Activated naive CD4-positive, alpha-beta T cell treated with anti-CD3 and anti-CD28 coated beads for 36 hours (primary cell): ENCODE measurements at places on chromosomes 3 and 15.

- no peak for DNase-seq
These were observed 8.0 kb upstream of the RAD54L2 start for GRCh38 chr3:51530485-51530884.

GRCh38 chr3:6716420-6716819, 144.5 kb upstream of the GRM7 start:
- DNase-seq = no peak

DNA sequence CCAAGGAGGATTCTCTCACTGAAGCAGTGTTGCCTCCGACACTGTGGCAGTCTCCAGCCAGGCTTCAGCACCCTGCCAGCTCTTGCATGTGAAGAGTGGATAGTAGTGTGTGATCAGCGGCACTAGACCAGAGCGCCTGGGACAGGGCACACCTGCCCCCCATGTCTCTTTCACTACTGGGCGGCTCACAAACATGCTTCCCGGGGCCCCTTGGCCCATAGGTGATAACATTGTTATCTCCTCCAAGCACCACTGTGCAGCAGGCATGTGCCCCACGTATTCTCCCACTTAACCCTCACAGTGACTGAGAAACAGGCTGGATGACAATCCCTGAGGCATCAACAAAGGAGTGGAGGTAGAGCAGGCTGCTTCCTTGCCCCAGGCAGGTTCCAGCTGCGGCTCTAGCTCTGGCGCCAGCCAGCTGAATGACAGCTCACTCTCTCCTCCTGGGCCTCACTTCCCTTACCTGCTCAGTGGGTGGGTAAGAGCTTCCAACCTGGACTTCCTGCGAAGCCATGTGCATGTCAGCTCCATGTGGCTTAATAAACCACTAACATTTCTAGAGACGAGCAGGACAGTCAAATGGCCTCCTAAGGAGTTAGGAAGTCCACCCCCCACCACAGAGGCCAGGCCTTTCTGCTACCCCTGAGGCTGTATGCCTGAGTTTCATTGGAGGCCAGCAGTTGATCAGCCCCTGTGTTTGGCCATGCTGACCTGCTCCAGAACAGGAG, 37.8 kb downstream of the KLF13 start:
- peak; percentile 69 for DNase-seq

GRCh38 chr15:36643551-36643950, 64.1 kb downstream of the CDIN1 start:
- DNase-seq = no peak

GRCh38 chr3:168269001-168269400, 173.3 kb upstream of the GOLIM4 start:
- no peak for DNase-seq

DNA sequence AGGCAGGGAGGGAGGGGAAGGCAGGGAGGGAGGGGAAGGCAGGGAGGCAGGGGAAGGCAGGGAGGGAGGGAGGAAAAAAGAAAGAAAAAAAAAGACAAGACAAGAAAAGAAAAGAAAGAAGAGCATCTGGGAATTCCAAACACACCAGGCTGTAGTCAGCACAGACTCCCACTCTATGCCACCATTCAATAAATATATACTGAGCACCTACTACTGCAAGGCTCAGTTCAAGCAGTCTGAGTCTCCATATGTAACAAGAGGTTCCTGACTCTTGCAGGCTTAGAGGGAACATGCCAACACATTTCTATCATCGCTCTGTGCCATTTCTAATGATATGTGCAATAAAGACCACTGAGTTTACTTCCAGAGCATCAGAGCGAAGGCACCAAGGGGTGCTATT, 47.7 kb downstream of the ANXA2 start:
- no peak for DNase-seq

- DNase-seq = no peak
These were observed 908.5 kb upstream of the SEMA6D start for GRCh38 chr15:46808834-46809233.

- no peak for DNase-seq
These were observed 381.1 kb downstream of the OXSM start for GRCh38 chr3:26171006-26171405.

- DNase-seq = no peak
These were observed 63.3 kb upstream of the STT3B start for GRCh38 chr3:31469385-31469784.

GRCh38 chr3:160577556-160578195, 12.3 kb upstream of the KPNA4 start:
- DNase-seq = no peak

- no peak for DNase-seq
These were observed 135.6 kb downstream of the RBMS3 start for GRCh38 chr3:29416514-29416913.

- no peak for DNase-seq
These were observed 30.5 kb upstream of the LIPC start for GRCh38 chr15:58401276-58401675.

- no peak for DNase-seq
These were observed 20.5 kb downstream of the BOC start for GRCh38 chr3:113231827-113232253.

DNA sequence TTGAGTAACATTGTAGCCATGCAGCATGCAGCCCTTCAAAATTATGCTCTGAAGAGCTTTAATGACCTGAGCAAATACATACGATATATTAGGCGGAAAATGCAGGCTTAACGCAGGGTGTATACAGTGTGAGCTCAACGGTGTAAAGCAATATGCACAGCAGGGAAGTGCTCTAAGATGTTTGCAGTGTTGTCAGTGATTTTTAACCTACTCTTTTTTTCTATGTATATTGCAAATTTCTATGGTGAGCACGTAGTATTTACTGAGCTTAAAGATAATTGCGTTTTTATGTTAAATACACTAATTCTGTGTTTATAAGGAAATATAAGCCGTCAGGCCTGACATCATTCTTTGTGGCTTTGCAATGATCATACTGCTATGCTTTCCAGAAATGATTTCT, 42.1 kb downstream of the DGKG start:
- no peak for DNase-seq

DNA sequence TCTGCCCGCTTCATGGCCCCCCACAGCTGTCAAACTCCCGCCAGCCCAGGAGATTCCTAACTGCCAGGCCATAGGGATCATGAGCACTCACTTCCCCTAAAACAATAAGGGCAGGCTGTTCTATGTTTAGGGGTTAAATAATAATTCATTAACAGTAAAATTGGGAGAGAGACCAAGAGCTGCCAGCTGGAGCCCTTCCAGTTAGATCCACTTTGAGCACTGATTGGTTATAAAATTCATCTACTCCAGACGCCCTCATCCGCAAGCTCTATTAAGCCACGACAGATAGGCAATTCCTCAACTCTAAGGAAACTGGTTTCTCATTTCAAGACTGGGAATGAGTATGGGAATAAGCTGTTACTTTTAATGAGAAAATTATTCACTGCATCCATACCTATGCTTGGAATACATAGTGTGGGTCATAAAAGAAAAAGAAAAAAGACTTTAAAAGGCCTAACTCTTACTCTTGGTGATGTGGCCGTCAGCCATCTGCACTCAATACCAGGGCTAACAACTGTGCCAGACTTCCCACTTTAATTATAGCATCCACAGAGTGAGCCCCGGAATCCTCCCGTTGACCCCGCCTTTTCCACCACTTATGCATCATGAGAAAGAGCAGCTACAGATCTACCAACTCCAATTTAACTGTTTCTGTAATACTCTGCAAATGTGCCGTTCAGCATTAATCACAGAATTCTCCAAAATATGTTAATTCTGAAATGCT, 44.5 kb downstream of the IL17RD start:
- no peak for DNase-seq

DNA sequence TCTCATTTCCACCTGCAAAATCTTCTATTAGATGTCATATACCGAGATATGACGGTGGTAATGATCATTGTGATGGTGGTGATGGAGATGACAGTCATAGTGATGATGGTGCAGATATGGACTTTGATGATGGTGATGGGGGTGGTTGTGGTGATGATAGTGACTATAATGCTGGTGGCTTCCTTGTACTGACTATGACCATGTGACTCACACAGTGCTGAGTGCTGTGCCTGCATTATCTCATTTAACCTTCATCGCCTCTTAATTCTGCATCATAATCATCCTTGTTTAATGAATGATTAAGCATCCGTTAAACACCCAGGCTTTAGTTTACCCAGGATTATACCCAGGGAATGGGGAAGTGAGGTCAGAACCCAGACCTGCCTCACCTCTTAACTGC, 331.7 kb downstream of the FEZF2 start:
- DNase-seq = no peak

GRCh38 chr3:193963808-193964516, 172.0 kb upstream of the HES1 start:
- peak; percentile 46 for DNase-seq

DNA sequence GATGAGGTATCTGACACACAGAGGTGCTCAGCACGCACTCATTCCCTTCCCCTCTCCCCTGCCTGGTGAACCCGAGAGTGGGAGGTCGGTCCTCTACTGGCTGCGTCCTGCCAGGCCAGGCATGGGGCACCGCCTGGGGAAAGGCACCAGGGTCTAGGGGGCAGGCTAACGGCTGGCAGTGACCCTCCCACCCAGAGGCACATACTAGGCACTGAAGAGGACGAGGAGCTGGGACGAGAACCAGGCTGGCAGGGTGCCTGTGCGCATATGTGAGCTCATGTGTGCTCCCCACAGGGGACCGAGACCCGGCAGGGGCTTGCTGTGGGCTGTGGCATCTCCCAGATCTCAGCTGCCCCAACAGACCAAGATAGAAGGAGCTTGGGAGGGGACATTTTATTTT, 86.7 kb downstream of the IQSEC1 start:
- no peak for DNase-seq

GRCh38 chr3:24829629-24830229, 335.1 kb upstream of the THRB start:
- no peak for DNase-seq

DNA sequence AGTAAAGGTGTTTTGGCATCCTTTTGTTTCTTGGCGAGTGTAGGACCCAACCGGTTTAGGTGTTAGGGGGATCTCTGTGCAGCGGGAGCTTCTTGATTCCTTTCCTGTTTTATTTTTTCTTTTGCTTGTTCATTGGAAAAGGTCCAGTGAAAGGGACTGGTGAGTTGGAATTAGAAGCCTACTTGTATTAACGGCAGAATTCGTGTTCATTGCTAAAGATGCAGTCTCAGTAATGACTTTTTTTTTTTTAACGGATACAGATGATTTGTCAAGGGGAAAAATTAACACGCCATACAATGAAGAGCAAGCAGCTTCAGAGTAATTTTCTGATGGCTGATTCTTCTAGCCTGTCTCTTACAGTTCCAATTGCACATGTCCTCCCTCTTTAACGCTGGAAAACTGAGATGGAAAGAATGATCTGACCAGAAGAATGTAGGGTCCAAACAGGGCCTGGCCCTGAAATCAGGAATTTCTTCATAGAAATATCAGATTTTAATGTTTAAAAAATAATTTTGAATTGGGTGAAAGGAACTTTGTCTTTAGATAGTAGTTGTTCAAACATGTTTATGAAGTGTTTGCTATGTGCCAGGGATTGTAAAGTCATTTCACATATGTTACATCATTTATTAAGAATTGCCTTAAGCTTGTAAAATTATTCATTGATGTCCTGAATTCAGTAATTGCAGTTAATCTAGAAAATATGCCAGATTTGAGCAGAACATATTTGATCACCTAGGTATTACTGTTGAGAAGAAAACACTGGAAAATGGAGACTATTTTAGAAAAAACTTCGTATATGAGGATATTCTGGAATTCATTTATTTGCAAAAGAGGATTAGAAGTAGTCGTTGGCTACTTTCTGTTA, 1.4 kb downstream of the MAPK6 start:
- peak; percentile 15 for DNase-seq

GRCh38 chr3:16188071-16188470, 13.6 kb downstream of the GALNT15 start:
- DNase-seq = no peak

DNA sequence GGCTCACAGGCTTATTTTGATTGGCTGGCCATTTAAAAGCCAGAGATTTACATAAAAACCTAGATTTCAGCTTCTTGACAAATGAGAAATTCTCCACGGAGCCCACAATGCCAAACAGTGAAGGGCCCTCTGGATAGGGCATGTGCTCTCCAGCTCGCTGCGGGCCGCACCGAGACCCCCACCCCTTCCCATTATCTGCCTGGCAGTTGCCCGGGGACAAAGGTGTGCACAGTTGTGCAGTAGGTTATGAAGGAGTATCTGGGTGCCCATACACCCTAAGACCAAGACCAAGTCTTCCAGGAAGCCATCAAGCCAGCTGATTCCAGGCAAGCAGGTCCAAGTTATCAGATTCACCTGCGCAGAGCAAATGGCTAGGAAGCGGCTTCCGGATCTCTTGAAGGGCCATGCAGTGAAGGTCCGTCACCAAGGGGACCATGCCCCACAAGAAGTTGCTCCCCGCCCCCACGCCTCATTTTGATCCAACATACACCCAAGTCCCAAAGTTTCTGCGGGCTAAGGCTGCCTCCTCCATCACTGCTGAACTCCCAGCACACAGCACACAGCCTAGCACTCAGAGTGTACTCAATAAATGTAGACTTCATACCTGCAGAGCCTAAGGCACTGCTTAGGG, 1.3 kb downstream of the MRPS25 start:
- DNase-seq = no peak
